Fibroblast of gingiva (primary cell): ENCODE measurements at places on chromosomes 7 and 10.

GRCh38 chr7:55308186-55308929 is 56.8 kb upstream of the LANCL2 start:
- DNase-seq, result peak; percentile 14

DNA sequence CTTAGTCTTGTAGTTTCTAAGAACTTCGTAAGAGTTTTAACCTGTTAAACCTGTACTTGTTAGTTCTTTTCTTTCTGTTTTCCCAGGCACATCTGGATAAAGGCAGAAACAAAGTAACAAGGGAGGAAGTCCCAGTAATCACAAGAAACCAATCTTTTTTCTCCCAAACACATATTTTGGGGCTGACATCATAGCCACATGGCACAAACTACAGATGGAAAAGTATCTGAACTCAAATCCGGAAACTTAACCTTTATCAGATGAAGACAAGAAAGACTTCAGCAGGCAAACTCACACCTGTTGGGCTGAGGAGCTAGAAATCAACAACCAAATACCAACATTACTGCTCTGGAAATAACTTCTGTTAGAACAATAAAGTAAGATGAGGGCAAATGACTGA is 67.1 kb downstream of the CUBN start:
- peak; percentile 79 for DNase-seq

DNA sequence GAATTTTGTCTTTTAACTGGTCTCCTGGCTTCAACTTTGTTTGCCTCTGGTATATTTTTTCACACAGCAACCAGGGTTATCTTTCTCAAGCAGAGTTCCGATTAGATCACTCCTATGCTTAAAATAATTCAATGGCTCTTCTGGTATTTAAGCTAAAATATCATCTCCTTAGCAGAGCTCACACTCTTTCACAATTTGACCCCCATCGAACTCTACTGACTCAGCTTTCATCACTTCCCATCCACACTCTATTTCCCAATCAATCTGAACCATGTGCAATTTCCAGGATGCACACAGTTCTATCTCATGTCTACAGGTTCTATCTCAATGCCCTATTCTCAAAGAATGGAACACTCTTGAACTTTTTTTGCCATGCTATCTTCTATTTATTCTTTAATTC is 809.5 kb downstream of the GRID1 start:
- no peak for DNase-seq

- DNase-seq, result peak; percentile 78
Observed at GRCh38 chr10:31171402-31172083, 139.9 kb upstream of the ZNF438 start.

GRCh38 chr10:43120929-43121314 is 17.3 kb upstream of the CSGALNACT2 start:
- DNase-seq, result no peak

DNA sequence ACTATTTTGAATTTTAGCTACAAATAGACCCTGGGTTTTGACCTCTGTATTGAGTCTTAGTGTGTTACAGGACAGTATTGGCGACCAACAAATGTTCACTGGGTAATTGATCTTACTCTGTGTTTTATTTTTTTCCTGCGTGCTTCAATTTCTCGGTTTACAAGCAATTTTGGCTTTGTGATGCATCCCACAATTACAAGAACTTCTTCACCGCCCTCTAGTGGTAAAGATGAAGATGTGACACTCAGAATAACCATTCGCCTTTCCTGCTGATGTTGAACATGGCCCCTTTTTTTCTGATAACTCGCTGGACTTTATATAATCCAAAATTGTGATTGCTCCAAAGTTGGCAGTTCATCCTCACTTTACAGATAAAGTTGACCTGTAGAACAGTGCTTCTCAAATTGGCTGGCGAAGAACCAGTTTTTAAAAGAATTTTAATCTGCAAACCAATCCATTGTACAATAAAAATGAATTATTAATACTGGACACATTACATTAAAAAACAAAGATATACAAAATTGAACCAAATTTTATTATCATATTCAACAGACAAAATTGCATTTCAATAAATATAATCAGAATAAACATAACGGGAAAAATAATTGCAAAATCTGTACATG is 20.2 kb upstream of the SMC3 start:
- peak; percentile 64 for DNase-seq

- no peak for DNase-seq
Observed at GRCh38 chr10:69407621-69408301, 9.0 kb downstream of the TACR2 start.

GRCh38 chr7:40680657-40681056 is 545.9 kb downstream of the SUGCT start:
- DNase-seq, result no peak

DNA sequence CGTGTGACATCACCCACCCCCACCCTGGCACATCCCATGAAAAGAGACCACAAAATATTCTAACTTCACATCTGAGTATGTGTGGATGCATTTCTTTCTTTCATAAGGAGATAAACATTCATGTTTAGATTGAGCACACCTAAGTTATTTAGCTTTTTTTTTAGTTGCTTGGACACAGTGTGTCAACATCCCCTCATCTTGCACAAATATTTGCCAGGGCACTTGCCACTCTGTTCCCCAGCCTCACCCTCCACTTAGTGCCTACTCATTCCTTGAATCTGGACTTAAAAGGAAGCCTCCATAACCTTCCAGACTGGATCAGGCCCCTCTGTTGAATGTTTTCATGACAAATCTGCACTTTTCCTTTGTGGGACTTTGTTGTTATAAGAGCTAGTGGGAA is 338.9 kb upstream of the IGFBP3 start:
- no peak for DNase-seq

DNA sequence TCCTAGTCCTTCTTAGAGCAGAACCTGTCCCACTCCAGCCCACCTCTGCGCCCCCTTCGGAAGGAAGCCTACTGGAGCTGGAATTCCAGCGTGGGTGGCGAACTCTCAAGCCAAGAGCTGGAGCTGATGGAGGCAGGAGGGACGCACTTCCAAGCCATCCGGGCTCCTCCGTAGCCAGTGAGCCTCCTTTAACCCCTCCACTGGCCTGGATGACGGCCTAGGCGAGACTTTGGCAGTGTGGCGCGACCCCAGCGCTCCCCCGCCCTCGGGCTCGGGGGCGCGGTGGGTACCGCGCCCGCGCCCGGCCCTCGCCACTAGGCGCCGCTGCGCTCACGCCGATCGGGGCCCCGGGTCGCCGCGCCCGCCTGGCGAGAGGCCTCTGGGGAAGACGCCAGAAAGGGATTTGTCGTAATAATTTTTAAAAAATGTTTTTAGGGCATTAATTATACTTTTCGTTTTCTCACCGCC is 5.1 kb upstream of the EMX2 start:
- DNase-seq, result no peak

GRCh38 chr10:50857579-50857978 is 27.8 kb downstream of the A1CF start:
- DNase-seq, result no peak

GRCh38 chr10:71132321-71132810 is 80.0 kb upstream of the UNC5B start:
- no peak for DNase-seq

DNA sequence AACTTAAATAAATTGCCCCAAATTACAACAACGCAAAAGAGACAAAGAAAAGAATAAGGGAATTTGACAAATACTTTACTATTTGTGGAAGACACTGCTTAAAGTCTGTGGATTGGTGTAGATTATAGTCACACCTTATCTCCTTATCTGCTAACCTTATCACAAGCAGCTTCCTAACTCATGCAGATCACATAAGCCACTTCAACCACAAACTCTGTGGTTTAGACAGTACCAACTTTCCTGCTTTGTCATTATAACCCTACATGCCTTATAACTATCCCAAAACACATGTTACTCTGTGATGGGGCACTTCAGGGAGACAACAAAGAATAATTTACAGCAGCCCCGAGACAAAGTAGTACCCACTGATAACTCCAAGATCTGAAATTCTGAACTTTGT is 41.5 kb upstream of the PPP3CB start:
- DNase-seq, result no peak

DNA sequence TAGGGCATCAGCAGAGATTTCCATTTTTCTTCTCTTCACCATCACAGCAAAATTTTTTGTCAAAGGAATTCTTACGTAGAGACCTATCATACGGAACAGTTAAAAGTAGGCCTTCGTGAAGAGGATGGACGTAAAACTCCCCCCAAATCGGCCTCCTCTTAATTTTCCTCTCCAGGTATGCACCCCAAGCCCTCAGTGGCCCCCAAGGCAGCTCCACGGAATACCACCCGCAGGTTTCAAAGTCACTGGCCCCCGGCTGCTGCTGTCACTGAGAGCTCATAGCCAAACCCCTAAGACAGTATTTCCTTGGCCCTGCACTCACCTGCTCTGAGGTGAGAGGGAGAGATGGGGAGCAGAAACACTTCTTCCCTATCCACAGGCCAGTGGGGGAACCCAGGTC is 8.8 kb downstream of the PODXL start:
- DNase-seq, result no peak

- DNase-seq, result no peak
Observed at GRCh38 chr10:119726676-119727261, 919 bp downstream of the INPP5F start.

- DNase-seq, result no peak
Observed at GRCh38 chr10:49170632-49171325, 17.4 kb downstream of the TMEM273 start.

GRCh38 chr10:47090903-47091302 is 179.7 kb downstream of the PTPN20 start:
- peak; percentile 22 for DNase-seq

- DNase-seq, result no peak
Observed at GRCh38 chr10:122503886-122504609, 42.7 kb downstream of the HTRA1 start.

DNA sequence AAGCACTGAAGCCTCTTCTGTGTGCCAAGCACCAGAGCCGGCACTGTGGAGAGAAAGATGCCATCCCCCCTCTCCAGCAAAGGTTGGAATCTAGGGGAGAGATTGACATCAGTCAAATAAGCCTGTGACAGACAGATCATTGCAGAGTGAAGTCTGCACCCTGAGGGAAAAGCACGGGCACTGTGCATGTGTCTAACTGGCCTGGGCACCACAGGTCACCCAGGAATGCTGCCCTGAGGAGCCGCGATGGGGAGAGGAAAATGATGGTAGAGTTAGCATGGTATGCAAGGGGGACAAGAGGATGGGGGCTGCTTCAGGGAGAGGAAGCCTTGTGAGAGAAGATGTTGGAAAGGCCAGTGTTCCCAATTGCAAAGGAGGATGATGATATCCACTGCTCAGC is 261.0 kb downstream of the GRID1 start:
- DNase-seq, result no peak

GRCh38 chr10:104556831-104557230 is 84.3 kb upstream of the SORCS3 start:
- no peak for DNase-seq

GRCh38 chr7:4631380-4632179 is 50.5 kb upstream of the FOXK1 start:
- peak; percentile 92 for DNase-seq

GRCh38 chr10:16458166-16458955 is 21.6 kb downstream of the PTER start:
- DNase-seq, result no peak

GRCh38 chr10:1070919-1071318 is 14.7 kb downstream of the WDR37 start:
- no peak for DNase-seq
